ENCODE measurements at places on chromosomes 5 and 9. TPM values are rescaled to one million over a fixed set of nuclear protein-coding genes. Genes with fewer than 3 reads are reported as not detected.

TERT gene
- total RNA-seq = not detected

DROSHA gene
- 37.6 TPM for total RNA-seq

ROPN1L gene
- 0.39 TPM for total RNA-seq

C7 gene
- 3.1 TPM for total RNA-seq

PCDHB7 gene
- under 0.01 TPM for total RNA-seq

SCGB3A2 gene
- total RNA-seq = not detected

TXNDC8 gene
- total RNA-seq = not detected

AK8 gene
- total RNA-seq = 0.88 TPM

LRRC19 gene
- not detected for total RNA-seq

SNCAIP gene
- total RNA-seq = 2.6 TPM

ANKRD33B gene
- total RNA-seq = 4.2 TPM

Measured in epithelial cell of alveolus of lung (primary cell).